RCC 7860 (cell line): ENCODE measurements at places on chromosomes 2 and 18.

GRCh38 chr2:142866426-142866825, 11.0 kb upstream of the KYNU start:
- no peak for DNase-seq

- DNase-seq, result peak; percentile 39
Measured at GRCh38 chr18:23994361-23994902, 20.1 kb upstream of the TTC39C start.

DNA sequence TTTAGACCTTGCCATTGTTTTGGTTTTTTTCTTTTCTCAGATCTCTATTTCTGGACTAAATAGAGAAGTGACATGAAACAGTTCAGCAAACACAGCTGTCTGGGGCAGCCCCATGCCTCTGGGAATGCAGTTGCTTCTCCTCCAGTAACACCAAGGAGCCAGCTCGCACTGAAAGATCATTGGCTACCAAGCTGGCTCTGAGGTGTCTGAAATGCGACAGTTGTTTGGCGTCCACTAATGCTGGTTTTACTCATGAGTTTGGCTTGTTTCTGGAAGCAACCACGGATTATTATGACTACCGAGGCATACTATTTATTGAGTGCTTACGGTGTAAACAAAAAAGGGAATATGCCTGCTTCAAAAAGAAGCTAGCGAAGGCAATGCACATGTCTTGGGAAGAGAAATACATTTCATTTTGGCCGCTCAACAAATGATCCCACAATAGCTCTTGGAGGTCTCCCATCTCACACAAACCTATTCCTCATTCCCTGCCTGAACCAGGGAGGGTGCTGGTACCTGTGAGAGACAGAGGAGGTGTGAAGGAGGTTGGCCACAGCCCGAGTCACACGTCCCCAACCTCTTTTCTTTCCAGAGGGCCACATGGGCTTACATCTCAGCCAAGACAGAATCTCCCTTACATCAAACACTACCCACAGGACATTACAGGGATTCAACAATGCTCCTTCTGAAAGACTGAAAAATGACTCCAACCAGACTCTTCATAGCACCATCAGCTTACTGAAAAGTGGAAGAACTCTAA, 37.5 kb upstream of the NEB start:
- no peak for DNase-seq

GRCh38 chr2:127464470-127465257, 46.4 kb downstream of the PROC start:
- DNase-seq, result no peak

- no peak for DNase-seq
Measured at GRCh38 chr2:198325359-198325758, 521.0 kb downstream of the PLCL1 start.

- DNase-seq, result no peak
Measured at GRCh38 chr2:241867776-241868420, 1.6 kb upstream of the RTP5 start.

- DNase-seq, result no peak
Measured at GRCh38 chr2:14272396-14273075, 360.0 kb upstream of the LRATD1 start.

- DNase-seq, result no peak
Measured at GRCh38 chr18:80253236-80253635, 5.9 kb upstream of the PARD6G start.

- no peak for DNase-seq
Measured at GRCh38 chr2:39153312-39153711, 32.5 kb upstream of the SOS1 start.

- no peak for DNase-seq
Measured at GRCh38 chr2:43333101-43333655, 106.8 kb upstream of the ZFP36L2 start.

- no peak for DNase-seq
Measured at GRCh38 chr2:209145941-209146681, 277.7 kb upstream of the MAP2 start.

DNA sequence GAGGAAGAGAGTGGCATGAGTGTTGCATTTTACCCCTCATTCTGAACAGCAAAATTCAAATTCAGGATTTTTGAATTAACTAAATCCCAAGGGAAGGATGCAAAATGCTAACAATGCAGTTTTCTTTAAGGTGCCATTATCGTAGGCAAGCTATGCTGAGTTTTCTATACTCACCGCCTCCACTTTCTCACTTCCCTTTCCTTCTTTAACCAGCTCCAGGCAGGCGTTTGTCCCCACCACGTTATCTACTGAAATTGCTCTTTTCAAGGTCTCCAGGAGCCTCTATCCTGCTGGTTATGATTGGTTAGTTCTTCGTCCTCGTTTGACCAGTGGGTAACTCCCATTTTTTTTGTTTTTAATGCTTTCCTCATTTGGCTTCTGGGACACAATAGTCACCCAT, 1.8 kb upstream of the CPO start:
- DNase-seq, result no peak

DNA sequence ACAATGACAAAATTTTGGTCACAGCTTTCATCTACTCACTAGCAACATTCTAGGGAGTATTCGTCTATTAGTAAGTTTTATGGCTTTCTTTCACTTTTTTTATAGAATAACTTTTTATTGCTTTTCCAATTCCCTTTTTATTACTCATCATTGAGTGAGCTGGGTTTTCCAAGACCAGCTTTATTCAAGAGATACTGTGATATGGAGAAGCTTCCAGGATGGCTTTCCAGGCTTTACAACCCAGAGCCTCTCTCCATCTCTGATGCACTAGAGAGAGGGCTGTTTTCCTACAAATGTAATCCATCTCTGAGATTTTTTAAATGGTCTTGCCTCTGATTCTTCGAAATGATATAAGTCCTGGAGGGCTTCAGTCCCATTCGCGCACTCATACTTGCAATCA, 118.3 kb downstream of the LDLRAD4 start:
- no peak for DNase-seq

DNA sequence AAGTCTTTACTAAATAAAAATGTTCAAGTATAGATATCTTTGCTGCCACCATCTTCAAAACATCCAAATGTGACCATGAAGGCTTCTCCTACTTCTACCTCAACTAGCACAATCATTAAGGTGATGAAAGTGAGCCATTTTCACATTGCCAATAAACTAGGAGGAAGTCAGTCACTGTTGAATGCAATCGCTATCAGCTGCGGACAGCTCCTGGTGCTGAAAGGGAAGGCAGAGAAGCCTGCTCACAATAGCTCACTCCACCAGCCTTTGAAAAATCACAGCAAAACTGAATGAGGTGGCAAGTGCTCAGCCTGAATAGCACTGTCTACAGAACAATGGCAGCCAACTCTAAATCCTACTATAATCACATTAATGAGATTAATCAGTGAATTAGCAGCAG, 2.2 kb downstream of the MYT1L start:
- DNase-seq, result no peak

- no peak for DNase-seq
Measured at GRCh38 chr2:120269076-120269744, 16.6 kb downstream of the RALB start.

DNA sequence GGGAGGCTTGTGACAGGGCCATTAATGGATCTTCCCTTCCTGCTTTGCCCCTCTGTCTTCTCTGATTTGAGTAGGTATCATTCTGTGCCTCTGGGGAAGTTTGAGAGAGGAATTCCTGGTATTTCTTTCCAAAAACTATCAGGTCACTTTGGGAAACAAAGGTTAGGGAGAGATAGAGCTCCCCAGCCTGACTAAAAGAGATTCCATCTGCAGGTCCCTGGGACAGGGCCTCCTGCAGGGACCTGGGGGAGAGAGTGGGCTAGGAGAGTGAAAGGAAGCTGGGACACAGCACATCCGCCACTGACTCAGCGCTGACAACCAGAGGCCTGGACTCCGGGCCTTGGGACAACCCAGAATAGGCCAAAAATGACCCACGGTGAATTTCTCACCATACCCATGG, 6.4 kb downstream of the GALNT14 start:
- DNase-seq, result no peak

- no peak for DNase-seq
Measured at GRCh38 chr2:221478485-221478863, 93.6 kb downstream of the EPHA4 start.

DNA sequence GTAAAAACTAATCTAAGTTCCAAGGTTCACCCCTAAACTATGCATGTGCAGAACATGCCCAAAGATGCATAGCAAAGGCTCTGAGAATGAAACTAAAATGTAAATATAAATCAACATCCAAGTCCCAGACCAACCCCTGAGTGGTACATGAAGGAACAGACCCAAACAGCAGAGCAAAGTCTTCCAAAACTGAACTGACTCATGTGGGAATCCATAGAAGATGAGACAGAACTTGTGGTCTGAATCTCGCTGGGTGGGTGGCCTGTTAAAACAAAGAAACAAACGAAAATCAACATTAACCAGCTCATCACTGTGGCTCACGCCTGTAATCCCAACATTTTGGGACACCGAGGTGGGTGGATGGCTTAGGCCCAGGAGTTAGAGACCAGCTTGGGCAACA, 29.5 kb upstream of the ATRAID start:
- DNase-seq, result no peak

DNA sequence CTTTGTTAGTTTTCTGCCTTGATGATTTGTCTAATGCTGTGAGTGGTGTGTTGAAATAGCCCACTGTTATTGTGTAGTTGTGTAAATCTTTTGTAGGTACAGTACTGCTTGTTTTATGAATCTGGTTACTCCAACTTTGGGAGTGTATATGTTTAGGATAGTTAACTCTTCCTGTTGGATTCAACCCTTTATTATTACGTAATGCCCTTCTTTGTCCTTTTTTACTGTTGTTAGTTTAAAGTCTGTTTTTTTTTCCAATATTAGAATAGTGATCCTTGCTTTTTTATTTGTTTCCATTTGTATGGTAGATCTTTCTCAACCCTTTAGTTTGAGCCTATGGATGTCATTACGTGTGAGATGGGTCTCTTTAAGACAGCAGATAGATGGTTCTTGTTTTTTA, 261.5 kb upstream of the CDH2 start:
- no peak for DNase-seq

GRCh38 chr2:20576598-20577115, 74.2 kb downstream of the HS1BP3 start:
- peak; percentile 39 for DNase-seq

- DNase-seq, result no peak
Measured at GRCh38 chr2:121577381-121577780, 46.7 kb downstream of the RNU4ATAC start.

DNA sequence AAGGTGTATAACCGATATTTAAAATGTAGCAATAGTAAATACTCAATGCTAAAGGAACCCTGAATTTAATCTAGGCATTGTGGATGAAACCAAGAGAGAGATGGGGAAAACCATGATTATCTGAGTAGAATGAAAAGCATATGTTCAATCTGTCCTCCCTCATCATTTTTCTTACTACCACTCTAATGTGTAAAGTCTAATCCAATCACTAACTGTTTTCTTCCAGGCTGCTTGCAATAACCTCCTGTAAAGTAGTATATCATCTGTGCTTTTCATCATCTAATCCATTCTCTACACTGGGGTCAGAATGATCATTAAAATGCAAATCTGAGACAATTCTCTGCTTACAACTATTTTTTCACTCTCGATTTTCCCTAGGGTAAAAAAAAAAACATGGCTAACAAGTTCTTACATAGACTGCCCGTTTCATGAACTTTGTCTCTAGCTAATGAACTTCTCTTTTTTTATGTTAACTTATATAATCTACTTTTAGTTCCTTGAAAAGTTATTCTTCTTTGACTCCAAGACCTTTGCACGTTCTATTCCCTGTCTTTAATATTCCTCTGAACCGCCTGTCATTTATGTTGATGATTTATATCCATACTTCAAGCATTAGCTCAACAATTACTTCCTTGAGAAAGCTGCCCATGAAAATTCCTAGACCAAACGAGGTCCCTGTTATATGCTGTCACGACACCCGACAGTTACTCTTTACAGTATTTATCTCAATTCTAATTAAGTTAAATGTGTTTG, 94.7 kb upstream of the SLC8A1 start:
- no peak for DNase-seq

- no peak for DNase-seq
Measured at GRCh38 chr2:209496586-209496982, 72.7 kb downstream of the MAP2 start.

DNA sequence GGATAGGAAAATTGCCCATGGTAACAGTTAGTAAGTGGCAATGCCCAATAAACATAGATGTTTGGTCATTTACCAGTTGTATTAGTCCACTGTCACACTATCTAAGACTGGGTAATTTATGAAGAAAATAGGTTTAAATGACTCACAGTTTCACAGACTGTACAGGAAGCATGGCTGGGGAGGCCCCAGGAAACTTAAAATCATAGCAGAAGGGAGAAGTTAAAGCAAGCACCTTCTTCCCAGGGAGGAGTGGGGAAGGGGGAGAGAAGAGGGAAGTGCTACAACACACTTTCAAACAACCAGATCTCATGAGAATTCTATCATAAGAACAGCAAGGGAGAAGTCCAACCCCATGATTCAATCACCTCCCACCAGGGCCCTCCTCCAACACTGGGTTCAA, 23.4 kb downstream of the NR4A2 start:
- DNase-seq, result no peak

- no peak for DNase-seq
Measured at GRCh38 chr2:147037048-147037447, 807.8 kb upstream of the ACVR2A start.

GRCh38 chr2:171088057-171088834, 72.4 kb downstream of the TLK1 start:
- DNase-seq, result no peak

GRCh38 chr2:29113027-29113686, 2.1 kb upstream of the CLIP4 start:
- peak; percentile 78 for DNase-seq

DNA sequence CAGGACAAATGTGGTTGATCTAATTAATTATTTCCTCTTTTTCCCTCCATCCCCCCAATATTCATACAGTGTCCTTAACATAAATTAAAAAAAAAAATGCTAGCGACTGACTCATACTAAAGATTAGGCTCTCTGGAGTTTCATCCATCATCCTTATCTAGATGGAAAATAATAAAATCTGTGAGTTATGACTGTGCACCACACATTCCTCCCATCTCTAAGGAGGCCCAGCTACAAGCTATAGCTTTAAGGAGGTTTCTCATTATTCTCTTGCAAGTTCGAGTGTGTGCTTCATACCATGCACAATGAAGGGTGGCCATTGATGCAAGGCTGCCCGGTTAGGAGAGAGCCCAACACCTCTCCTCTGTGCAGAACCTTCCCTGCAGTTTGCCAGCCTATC, 77.3 kb downstream of the XDH start:
- DNase-seq, result no peak

DNA sequence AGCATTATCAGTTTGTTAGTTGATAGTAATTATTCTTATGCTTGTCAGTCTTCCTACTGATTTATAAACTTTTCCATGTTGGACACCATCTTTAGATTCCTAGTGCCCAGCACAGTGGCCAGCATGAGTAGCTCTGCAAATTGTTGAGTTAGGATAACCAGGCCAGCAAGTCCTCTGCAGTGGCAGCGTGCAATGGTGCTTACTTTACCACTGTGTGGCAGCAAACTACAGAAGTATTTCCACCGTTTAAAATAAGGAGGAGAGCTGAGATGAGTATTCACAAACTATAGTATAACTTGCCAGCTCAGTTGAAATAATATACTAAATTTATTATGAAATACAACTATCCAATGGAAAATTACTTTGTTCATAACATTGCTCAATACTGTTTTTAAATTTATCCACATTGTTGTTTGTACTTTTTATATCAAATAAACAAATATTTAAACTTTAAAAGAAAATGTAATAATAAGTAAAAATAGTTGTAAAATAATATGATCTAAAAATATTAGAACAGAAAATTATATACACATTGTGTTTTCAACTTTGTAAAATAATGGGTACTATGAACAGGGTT, 9.3 kb upstream of the THADA start:
- DNase-seq, result peak; percentile 27

- DNase-seq, result no peak
Measured at GRCh38 chr2:128008074-128008672, 19.7 kb downstream of the SAP130 start.
